ENCODE measurements at places on chromosomes 2 and 18. TPM values are rescaled to one million over a fixed set of nuclear protein-coding genes. Genes with fewer than 3 reads are reported as not detected.

The SPP2 gene
- not detected for total RNA-seq

The AKAIN1 gene
- not detected for total RNA-seq

The EFHD1 gene
- 1.2 TPM for total RNA-seq

The DNER gene
- 126 TPM for total RNA-seq

The PPM1G gene
- 93.4 TPM for total RNA-seq
